ENCODE measurements at places on chromosomes 5 and 9.
A peak's percentile ranks its signal among the peaks of the same experiment; 100 is the strongest.

DNA sequence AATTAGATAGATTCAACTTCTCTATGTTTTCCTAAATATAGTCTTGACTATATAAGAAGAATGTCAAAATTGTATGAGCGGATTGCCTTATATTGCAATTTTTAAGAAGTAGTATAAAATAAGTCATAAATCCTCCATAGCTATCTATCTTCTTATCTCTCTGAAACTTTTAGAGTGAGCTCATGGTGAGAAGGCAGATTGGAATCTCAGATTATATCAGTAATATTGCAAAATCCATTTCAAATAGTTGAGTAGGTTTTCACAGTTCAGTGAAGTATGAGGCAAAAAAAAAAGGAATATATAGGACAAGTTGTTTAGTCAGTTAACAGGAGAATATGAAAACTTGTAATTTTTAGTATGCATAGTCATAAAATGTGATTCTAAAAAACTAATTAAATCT, 156.4 kb downstream of the FAM174A start:
- no peak for DNase-seq

DNA sequence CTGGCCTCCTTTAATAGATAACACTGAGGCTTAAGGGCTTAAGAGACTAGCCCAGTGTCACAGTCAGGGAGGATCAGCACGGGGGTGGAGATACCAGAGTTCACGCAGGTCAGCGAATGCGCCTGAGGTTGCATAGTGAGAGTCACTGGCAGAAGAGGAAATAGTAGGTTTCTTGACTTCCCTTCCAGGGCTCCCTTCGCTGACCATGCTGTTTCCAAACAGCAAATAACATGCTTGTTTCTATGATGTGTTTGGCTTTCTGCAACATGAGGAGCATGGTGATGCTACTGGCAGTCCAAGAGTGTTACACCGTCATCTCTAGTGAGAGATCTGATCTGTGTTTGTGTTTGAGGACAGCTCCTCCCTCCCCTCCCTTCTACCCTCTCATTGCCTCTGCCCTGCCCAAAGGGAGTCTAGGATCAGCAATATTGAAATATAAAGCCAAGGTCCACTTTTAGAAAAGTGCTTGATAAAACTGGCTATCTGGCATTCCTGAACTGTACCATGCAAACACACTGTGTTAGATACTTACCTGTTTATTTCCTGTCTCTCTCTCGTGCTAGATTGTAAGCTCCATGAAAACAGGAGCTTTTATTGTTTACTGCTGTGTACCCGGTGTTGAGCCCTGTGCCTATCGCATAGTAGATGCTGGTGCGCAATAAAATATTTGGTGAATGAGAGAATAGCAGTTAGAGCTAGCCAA, 12.3 kb downstream of the TLE4 start:
- DNase-seq, result peak; percentile 45

- no peak for DNase-seq
These were observed 1027.3 kb upstream of the CDH9 start for GRCh38 chr5:28065656-28066055.

DNA sequence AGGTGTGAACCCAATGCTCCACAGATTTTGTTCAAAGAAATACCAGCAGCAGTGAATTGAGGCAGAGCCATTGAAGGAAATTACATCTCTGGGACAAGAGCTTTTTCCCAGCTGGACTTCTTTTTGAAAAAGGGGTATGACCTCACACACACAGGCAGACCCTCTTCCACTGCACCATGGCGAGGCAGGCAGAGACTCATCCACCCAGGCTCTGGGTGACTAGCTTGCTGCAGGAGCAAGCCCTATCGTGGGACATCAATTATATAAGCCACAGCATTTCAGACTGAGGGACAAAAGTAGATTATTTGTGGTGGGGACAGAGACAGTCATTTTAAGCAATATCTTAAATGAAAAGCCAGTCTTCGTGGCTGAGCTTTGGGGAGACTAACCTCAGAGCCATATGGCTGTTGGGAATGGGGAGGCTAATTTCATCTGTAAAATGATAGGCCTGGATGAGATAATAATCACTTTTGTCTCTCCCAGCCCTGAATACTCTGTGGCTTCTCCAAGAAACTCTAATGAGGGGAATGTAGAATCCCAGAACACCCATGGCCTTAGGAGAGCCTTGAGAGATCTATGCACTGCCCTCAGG, 113.1 kb upstream of the TNC start:
- no peak for DNase-seq

- DNase-seq, result no peak
These were observed 73.4 kb downstream of the NSG2 start for GRCh38 chr5:174118823-174119467.

DNA sequence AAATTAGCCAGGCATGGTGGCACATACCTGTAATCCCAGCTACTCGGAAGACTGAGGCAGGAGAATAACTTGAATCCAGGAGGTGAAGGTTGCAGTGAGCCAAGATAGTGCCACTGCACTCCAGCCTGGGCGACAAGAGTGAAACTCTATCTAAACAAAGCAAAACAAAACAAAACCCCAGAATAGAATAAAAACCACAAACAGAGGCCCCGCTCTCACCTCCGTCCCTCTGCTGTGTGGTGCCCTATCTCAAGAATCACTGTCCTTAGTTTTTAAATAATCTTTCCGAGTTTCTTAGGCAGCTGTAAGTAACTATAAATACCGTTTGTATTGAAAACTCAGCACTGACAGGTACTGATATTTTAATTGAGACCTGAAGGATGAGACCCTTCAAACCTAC, 42.7 kb upstream of the IER5L start:
- DNase-seq, result no peak

- no peak for DNase-seq
These were observed 3.9 kb downstream of the FNIP1 start for GRCh38 chr5:131792896-131793295.

DNA sequence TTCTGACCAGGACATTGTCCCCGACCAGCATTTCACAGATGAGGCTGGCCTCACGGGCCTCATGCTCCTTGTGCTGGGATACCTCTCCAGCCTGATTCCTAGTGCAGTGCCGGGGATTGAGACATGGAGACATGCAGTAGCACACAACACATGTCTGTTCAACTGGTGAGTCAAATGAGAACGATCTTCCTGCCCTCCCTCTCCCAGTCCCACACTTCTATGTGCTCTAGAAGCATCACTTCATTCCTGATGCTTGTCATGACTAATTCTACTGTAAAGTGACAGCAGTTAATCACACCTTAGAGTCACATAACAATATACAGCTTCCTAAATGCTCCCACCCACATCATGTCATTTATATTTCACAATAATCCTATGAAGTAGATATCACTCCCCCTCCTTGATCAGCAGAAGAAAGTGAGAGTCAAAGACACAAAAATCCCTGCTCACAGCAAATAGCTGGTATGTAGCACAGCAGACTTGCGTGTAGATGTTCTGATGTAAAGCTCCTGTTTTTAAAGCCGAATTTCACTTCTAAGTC, 101.8 kb downstream of the CCDC192 start:
- no peak for DNase-seq

DNA sequence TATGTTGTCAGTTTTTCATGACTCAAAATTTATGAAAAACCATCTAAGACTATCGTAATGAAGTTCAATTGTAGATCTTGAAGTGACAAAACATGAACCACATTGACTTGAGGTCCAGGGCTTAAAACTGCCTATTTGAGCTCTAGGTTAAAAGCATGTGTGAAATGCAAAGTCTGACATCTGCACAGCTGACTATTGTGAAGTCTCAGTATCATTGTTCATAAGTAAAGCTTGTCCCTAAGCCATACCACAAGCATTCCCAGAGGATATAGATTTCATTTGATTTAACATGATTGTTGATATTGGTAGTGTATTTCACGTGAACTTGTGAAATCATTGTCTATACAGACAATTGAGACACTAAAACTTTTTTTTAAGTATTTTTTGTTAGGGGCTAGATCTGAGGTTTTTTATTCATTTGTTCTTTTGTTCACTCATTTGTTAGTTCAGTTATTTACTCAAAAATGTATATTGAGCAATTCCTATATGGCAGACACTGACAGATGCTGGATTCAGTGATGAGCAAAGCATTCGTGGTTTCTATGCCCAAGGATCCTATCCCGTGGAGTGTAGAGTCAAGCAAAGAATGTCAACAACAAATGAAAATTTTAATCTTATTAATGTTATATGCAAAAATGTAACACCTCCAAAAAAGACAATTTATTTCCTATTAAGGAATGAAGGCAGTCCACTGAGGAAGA, 485.2 kb downstream of the RAB3C start:
- DNase-seq, result no peak

DNA sequence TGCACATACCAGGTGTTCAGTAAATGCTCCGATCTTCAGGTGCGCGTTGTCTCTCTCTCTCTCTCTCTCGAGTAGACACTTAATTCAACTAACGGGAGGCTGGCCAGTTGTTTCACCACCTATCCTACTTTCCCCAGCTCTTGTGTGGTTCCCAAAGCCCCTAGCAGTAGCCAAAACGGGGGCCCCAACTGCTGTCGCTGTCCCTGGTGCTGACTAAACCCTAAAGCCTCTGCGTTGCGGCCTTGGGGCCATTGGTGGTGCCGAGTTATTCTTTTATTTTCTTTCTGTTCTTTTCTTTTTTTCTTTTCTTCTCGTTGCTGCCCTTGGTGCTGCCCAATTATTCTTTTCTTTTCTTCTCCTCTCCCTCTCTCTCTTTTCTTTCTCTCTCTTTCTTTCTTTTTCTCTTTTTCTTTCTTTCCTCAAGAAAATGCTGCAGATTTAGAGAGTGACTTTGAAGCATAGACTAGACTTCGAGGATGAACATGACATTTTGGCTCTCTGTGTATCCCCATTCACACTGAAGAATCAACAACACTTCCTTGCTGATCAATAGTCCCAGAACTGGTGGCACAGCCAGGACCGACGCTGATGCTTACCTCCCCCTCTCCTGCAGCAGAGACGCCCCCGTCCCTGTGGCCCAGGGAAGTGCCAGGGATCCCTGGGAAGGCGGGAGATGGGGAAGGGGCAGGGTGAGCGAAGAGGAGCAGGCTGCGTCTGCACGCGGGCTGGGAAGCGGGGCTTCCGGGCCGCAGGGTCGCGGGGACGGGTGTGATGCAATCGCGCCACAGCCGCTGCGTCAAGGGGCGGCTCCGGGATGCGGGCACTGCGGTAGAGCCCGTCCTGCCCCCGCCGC, at the start of gene FBLL1:
FBLL1 (plus strand) TSS at position 785 of the 853 bp plus-strand sequence. CDS start 200 bp downstream, outside the sequence.
- peak; percentile 33 for DNase-seq

DNA sequence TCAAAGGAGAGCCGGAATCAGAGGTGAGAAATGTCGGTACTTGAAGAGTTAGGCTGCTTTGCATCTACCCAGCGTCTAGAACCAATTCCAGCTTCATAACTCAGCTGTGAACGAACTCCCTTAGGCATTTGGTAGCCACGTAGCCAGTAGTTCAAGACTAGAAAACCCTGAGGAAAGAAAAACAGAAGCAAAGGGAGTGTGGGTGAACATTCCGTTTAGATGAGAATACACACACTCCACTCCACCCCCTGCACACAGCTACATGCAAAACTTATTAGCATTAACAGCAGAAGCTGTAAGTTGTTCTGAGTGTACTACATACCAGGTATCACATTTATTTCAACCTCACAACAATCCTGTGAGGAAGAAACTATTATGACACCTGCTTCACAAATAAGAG, 78.3 kb downstream of the SMIM23 start:
- DNase-seq, result no peak

DNA sequence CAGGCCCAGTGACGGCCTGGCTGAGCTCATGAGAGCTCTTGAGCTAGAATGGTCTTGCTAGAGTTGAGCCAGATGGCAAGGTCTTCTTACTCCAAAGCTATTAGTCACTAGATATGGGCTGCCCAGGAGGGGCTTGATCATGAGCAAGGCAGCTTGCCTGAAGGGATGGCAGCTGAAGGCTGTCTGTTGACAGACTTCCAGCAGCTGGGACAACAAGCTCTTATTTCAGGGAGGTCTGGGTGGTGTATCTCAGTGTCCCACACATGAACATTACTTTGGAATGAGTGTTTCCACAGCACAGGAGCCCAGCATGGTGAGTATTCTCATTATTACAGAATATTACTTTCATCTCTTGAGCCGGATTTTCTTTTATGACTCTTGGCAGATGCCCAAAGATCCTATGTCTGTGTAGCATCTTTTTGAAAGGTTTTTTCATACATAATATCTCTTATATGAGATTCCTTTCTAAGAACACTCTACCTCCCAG, 414.1 kb downstream of the ARHGEF28 start:
- no peak for DNase-seq

DNA sequence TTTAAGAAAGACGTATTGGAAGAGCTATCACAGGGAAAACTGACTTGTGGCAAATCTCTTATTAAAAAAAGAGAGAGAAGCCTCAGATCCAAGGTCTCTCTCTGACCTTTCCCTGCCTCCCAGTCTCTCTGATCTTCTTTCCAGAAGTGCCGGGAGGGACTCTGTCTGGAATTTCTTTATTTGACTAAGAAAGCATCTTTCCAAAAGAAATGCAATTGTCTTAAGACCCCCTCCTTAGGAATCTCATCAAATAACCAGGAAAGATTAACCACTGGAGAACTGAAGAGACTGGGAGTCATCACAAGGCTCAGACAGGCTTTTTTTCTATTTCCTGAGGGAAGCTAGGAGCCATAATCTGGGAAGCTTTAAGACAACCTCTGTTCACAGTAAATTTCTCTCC, 4.6 kb downstream of the C1QTNF3 start:
- DNase-seq, result no peak

DNA sequence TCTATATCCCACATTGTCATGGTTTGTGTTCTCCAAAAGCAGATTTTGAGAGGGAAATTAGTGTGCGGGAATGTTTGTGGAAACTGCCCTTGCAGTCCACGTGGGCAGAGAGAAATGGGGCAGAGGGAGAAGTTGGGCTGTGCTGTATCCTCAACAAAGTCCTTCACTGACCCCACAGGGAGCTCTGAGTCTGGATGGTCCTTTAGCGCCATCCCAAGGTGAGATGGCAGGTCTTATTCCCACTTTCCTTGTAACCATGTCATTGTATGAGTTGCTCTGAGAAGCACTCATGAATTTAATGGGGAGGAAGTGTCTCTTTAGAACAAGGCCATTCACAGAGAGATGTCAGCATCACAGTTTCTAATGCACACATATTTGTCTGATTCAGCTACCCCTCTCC, 127.1 kb downstream of the ANKRD18B start:
- no peak for DNase-seq

- no peak for DNase-seq
These were observed 199.6 kb upstream of the DAB2 start for GRCh38 chr5:39624268-39624886.

DNA sequence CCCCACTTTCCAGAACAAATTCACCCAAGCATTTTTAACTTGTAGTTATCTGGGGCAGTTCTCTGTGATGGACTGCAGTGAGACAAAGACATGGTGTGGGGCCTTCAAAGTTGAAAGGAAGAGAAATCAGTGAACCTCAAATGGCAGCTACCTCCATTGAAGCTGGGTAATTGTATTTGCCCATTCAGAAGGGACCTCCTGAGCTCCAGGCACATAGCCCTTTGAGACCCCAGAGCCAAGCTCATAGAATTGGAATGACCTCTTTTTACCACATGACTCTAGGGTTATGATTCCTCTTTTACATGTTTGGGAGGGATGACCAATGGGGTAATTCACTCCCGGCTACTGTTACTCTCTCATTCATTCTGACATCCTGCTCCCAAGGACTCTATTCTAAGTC, 368.4 kb upstream of the ITGA1 start:
- no peak for DNase-seq

- no peak for DNase-seq
These were observed 6.4 kb upstream of the SRP19 start for GRCh38 chr5:112854651-112855050.

GRCh38 chr5:170293273-170293672, 4.3 kb downstream of the LCP2 start:
- DNase-seq, result peak; percentile 79
